ENCODE measurements at places on chromosomes 5 and 9.

- DNase-seq: no peak
These were observed 1.5 kb upstream of the B4GALT7 start for GRCh38 chr5:177598477-177598876.

DNA sequence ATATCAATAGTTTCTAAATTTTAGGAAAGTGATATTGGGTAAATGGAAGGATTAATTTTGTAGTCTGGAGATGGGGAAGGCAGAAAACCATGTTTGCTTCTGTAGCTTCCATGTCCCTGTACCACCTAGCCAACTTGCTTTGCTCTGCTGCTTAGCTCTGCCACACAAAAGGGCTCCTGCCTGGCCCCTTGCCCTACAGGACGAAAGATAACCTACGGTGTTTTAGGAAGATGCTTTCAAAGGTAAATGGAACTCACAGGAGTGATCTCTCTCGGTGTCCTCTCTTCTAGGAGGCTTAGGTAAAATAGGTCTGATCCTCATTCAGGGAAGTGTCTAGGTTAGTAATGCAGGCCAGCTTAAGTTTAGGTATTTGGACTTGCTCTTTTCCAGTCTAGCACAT is 37.8 kb upstream of the DMXL1 start:
- DNase-seq: no peak

GRCh38 chr5:66426259-66427138 is 169.7 kb upstream of the MAST4 start:
- no peak for DNase-seq

DNA sequence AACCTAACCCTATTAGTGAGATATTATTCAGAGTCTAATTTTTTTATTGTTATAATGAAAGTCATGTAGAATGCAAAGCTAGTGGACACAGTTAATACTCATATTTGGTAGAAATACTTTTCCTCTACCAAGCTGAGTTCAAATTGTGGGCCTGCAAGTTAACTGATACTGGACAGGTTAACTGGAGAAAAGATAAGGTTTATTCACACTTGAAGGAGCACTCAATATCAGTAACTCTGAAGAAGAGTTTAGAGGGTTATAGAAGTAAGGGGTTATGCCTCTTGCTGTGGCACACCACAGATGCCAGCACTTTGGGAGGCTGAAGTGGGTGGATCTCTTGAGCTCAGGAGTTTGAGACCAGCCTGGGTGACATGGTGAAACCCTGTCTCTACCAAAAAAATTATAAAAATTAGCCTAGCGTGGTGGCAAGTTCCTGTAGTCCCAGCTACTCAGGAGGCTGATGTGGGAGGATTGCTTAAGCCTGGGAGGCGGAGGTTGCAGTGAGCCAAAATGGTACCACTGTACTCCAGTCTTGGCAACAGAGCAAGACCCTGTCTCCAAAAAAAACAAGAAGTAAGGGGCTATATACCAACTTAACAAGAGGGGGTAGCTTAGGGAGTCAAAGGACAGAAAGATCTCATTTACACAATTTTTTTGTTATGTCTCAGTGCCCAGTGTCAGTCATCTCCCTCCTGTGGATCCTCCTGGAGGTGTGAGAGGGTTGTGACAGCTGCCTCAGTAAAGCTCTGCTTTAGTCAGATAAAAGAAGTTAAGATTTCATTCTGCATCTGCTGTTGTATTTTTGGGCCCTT is 121.2 kb upstream of the GRHPR start:
- no peak for DNase-seq

DNA sequence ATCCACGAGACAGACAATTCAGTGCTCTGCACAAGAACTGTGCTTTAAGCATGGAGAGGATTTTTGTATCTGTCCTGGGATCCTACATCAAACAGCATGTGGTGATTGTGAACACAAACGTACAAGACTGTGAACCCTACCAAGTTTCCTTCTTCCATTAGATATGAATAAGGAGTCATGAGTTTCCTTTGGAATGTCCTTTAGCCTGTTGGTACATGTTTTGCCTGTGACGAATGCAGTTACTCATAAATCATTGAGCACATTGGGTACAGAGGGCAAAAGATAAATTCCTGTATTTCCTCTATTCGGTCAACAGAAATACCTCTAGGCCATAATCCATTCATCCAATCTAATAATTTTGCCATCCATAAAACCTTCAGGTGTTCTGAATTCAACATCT is 61.5 kb downstream of the FXN start:
- DNase-seq: no peak

GRCh38 chr5:169875091-169875728 is 105.1 kb downstream of the INSYN2B start:
- peak; percentile 30 for DNase-seq

- no peak for DNase-seq
These were observed 71.1 kb upstream of the NEURL1B start for GRCh38 chr5:172569861-172570558.

DNA sequence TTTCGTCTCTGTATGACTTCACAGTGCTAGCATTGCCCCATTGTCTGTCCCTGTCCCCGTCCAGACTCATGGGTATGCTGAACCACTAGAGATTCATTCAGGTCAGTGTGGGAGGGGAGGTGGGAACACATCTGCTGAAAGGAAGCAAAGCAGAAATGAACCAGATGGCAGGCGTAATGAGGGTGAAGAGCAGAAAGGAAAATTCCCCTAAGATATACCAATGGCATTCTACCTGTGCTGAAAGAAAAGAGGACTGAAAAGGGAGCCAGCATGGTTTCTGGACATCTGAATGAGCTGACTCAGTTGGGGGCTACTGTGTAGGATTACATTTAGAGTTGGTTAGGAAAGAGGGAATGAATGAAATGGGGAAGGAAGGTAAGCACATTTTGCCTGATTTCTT is 678.7 kb downstream of the MAT2B start:
- DNase-seq: no peak

DNA sequence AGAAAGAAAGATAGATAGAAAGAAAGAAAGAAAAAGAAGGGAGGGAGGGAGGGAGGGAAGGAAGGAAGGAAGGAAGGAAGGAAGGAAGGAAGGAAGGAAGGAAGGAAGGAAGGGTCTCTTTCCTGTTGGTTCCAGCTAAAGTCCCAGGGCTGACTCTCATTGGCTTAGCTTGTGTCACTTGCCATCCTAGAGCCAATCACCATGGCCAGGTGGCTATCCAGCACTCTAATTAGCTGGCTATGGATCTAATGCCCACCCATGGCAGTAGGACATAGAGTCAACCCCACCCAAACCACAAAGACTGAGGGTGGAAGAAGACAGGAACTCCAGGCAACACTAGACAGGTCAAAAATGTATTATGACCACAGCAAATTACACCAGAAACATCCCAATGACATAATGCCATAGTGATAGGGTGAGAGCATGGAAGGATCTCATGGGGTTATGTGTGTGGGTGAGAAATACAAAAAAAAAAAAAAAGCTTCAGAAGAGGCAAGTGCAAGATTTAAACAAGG is 10.8 kb upstream of the CPLX2 start:
- DNase-seq: no peak

Data from BJ (cell line).